ENCODE measurements at places on chromosomes 1 and 21.

- no peak for DNase-seq
Measured at GRCh38 chr1:183674886-183675285, 21.8 kb upstream of the APOBEC4 start.

DNA sequence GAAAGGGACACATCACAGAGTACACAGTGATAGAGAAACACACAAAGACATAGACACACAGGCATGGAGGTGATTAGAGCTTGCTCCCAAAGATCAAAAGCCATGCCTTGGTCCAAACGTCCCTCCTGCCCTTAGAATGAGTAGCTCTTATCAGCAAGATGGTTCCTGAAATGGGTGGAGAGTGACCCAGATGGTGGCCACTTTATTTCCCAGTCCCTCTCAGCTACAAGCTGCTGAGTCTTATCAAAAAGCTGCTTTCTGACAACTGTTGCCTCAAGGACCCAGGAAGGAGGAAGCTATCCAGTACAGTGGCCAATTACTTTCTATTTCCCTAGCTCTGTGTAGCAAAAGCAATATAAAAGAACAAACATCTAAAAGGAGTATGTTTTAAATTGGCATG is 7.7 kb upstream of the CLCA1 start:
- no peak for DNase-seq

- DNase-seq = no peak
Measured at GRCh38 chr1:67584938-67585337, 100.1 kb upstream of the GADD45A start.

- no peak for DNase-seq
Measured at GRCh38 chr21:37548521-37548981, 182.0 kb downstream of the DYRK1A start.

GRCh38 chr1:202659974-202660373 is 50.3 kb downstream of the SYT2 start:
- DNase-seq = no peak

- DNase-seq = no peak
Measured at GRCh38 chr1:178011465-178011828, 41.6 kb upstream of the SEC16B start.

DNA sequence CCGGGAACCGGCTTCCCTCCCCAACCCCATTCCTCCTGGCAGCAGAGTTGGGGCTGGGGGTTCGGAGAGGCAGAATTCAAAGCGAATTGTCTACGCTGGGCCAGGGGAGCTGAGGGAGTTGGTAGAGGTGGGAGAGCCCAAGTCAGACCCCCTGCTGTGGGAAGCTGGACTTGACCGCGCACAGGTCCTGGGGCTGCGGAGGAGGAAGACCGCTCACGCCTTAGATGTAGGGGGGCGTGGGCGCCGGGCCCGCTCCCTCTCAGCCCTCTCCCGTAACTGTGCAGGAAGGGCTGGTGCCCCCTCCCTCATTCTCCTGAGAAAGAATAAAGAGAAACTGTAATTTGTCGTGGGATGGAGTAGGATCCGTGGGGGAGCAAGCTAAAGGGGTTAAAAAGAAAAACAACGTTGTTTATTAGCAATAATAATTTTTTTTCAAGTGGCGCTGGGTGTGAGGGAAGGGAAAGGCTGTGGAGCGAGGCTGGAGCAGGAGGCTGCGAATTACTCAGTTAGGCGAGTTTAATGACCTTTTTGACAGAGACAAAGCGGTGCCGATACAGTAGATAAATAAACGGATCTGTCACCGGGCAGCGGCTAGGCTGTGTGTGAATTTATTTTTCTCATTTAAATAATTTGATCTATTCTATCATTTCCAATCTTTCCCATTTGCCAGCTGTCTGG is 838 bp upstream of the GRIK3 start:
- DNase-seq = no peak

DNA sequence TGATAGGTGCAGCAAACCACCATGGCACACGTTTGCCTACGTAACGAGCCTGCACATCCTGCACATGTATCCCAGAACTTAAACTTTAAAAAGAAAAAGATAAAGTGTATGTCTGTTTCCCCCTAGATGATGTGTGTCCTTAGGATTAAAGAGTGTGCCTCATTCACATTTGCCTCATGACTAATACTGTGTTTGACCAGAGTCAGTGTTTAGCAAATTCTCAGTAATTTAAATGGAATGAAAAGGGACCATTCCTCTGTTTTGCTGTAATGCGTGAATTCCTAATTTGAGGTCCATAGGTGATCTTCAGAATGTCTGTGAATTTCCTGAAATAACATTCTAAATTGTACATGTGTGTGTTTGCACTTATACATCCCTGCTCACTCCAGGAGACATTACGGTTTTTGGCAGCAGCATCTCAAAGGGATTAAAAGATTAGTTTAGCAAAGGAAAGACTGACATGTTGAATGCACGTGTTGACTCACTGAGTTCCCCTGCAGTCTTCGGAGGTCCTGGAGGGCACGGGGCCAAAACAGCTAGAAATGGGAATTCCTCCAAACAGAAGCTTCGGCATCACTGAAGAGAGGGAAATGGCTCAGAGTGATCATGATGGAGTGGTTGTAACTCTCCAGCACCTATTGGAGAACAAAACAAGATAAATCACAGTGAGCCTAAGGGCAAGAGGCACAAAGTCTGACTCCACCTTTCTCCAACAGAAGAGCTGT is 19.1 kb upstream of the SLC35F3 start:
- DNase-seq = no peak

DNA sequence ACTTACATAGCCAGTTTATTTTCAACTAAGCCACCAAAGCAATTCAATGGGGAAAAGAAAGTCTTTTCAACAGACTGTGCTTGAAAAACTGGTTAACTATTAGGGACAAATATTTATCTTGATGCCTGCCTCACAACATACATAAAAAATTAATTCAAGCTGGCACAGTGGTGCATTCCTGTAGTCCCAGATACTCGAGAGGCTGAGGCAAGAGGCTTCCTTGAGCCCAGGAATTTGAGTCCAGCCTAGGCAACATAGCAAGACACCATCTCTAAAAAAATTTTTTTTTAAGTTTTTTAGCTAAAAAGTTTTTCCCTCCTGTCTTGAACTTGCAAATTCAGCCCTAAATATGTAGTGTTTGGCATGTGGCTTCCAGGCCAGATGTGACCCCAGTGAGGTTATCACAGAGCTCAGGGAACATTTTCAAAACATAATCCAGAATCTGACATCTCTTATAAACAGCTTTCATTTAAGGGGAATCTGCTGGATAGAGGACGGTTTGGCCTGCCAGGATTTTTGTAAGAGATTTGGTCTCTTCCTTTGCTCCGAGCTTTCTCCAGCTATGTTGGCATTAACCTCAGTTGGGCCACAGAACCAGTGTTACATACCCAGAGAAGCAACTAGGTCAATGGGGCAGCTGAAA is 46.4 kb downstream of the COL6A1 start:
- no peak for DNase-seq

GRCh38 chr21:31334648-31335121 is 9.4 kb downstream of the TIAM1 start:
- DNase-seq = no peak

GRCh38 chr1:158285756-158286241 is 3.9 kb upstream of the CD1C start:
- DNase-seq = peak; percentile 2

DNA sequence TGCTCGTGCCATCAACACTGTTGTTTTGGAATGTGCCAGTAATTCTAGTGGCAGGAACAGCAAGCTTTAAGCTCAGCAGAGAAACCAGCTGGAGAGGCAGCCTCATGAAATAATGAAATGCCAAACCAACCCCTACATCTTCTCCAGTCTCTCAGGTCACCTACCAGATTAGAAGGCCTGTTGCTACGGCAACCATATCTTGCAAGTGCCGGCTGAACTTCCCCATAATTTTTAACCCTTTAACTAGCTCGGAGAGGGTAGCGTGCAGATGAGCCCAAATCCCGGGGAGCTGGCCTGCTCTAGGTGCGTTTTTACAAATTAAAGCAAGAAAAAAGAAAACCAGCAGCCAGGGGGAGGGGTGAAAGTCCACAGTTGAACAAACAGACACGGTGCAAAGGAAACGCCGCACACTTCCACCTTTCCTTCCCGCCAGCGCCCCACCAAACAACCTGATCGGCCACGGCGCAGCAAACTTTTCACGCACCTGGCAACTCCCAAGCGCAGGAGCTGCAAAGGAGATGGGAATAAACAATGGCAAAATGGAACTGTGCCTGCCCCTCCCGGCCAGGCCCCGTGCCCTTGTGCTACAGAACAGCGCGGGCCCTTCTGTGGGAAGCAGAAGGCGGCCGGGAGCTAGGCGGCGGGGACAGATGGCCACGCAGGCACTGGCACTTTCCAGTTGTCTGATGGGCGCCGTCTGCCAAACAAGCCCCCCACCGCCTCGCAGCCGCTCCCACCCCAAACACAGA is 50.1 kb downstream of the SSBP3 start:
- DNase-seq = no peak

DNA sequence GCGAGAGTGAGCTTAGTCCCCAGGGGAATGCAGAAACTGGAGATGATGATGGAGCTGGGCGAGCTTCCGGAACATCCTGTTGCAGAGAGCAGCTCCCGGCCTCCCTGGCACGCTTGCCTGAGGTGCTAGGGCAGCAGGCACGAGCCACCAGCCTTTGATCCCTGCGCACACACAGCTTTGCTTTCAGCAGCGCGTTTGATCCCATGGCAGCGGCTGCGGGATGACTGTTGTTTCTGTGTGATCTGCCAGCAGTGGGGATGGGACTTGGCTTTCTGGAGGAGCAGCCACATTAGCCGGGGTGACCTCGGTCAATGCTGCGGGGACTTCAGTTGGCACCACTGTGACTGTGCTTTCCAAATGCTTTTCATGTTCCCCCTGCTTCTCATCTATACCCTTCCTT is 193.2 kb downstream of the KAZN start:
- no peak for DNase-seq

Data from activated T-cell treated with anti-CD3 and anti-CD28 coated beads for 24 hours (primary cell).